ENCODE measurements at places on chromosomes 5 and 9. TPM values are rescaled to one million over a fixed set of nuclear protein-coding genes. Genes with fewer than 3 reads are reported as not detected.

GRCh38 chr9:92605224-92605623 is 64.7 kb downstream of the IPPK start:
- DNase-seq, result no peak

The ACOT12 gene
- 2.0 TPM for total RNA-seq

The SPATA31E1 gene
- not detected for total RNA-seq

DNA sequence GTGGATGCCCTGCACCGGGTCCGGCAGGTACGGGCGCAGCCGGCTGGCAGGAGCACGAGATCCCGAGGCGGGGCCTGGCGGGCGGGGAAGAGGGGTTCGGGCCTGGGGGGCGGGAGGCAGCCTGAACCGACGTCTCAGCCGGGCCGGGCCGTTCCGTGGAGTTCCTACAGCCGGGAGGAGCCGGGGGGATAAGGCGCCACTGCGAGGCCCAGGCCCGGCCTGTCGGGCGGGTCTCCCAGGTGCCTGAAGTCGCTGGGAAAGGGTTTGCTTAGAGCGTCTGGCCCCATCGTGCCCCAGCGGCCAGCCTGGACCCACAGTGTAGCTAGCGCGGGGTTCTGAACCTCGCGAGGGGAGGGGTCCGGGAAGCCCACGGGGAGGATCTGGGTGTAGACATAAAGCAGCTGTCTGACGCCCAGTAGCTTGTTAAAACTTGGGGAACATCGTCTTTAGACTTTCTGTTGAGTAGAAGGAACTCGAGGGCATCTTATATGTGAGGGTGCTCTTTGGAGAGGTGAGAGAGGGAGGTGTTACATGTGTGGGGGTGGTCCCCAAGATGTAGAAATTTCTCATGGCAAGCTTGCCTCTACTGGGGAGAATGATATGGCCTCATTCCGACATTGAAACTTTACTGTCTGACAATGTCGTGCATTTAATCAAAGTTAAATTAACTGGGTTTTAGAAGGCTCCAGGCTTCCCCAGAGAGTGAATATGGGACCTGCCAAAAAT is 524 bp downstream of the FUBP3 start:
- DNase-seq, result no peak

GRCh38 chr5:71778678-71779276 is 59.7 kb downstream of the CARTPT start:
- DNase-seq, result peak; percentile 52

GRCh38 chr9:98373609-98374008 is 118.2 kb upstream of the TBC1D2 start:
- peak; percentile 7 for DNase-seq

The AFAP1L1 gene
- total RNA-seq, result 9.5 TPM

- no peak for DNase-seq
Measured at GRCh38 chr9:137391411-137391754, 31.6 kb downstream of the EXD3 start.

The LCN15 gene
- total RNA-seq, result not detected

DNA sequence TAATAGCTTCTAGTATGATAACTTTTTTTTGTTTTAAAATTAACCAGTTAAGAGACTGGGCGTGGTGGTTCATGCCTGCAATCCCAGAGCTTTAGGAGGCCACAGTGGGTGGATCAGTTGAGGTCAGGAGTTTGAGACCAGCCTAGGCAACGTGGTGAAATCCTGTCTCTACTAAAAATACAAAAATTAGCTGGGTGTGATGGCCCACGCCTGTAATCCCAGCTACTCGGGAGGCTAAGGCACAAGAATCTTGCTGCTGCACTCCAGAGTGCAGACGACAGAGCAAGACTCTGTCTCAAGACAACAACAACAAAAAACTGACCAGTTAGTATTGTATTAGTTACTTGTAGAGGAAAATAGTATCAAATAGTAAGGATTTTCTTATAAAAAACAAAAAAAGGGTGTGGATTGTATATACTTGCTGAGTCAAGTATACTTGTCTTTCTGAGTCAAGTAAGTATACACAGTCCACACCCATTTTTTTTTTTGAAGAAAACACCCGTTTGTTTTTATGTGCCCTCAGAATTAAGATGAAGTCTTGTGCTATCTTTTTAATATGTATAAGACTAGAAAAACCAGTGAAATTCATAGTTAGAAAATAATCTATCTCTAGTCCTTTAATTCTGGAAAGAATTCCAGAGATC is 25.3 kb downstream of the UBAP1 start:
- DNase-seq, result no peak

GRCh38 chr5:34721327-34721726 is 65.2 kb downstream of the RAI14 start:
- peak; percentile 61 for DNase-seq

The SGCD gene
- total RNA-seq, result 67.5 TPM

- DNase-seq, result no peak
Measured at GRCh38 chr5:116935561-116936162, 361.0 kb upstream of the SEMA6A start.

GRCh38 chr9:99746406-99746805 is 75.3 kb upstream of the NR4A3 start:
- DNase-seq, result no peak

- no peak for DNase-seq
Measured at GRCh38 chr5:168939887-168940544, 360.8 kb upstream of the PANK3 start.

DNA sequence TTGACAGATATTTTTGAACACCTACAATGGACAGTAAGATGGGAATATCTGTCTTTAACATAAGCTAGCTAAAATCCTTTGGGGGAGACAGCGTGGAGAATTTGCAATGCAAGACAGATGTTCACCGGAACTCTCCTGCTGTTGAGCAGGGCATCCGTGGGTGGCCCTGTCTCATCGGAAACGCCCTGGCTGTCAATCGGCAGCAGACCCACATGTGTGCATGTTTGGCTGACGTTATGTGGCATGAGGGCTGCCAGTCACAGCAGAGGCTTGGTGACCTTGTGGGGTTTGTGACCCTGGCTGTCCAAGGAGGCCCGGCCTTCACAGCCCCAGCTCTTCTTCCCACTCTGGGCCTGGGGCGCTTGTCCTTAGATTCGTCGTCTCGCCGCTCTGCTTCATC is 129.7 kb upstream of the OTULINL start:
- no peak for DNase-seq
